ENCODE measurements at places on chromosomes 11 and 22.

DNA sequence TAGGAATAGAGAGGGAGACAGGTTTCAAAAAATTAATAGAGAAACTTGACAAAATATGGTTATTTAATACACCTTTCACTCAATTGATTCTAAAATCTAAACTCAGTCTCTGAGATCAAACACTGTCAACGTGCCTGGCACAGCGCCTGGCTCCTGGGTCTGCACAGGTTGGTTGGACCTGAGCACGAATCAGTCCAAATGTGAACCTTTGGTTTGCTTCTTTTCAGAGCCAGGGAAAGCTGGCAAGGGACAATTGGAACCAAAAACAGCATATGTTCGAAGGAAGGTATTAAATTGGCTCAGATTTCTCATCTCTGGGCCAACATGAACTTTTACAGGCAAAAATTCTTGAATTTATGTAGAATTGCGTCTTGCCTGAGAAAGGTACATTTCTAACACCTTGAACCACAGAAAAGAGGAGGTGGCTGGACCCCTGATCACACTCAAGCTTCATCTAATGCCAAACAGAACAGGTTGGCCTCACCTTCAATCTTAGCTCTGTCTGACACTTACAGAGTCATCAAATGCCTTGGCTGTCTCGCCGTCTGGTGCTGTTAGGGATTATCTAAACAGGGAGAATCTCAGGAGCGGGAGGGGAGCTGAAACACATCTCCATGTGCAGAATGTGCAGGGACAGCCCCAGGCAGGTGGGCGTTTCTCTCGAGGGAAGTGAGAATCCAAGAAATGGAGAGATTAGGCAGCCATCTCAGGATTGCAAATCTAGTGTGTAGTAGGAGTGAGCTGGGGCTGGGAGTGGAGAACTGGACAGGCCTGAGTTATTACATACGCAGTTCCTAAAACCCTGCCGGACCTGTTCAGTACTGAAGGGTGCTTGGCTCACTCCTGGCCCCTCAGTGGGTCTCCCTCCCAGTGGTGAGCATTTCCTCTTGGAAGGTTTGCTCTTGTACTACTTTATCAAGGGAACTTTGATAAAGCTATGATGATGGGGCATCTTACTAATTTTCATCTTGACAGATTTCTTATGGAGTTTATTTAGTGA lies 442.2 kb upstream of the B3GAT1 start:
- no peak for DNase-seq
- no peaks in the 10 kb centered on the region for H3K36me3 ChIP-seq
- H3K27me3 ChIP-seq: no peaks in the 10 kb centered on the region

- no peak for DNase-seq
- H3K4me1 ChIP-seq: no peaks in the 10 kb centered on the region
- H3K36me3 ChIP-seq: no peaks in the 10 kb centered on the region
- H3K27ac ChIP-seq: no peak overlapping the region
- no peak overlapping the region for H3K4me3 ChIP-seq
These were observed 49.9 kb upstream of the TRIM77 start for GRCh38 chr11:89660234-89660633.

- H3K4me1 ChIP-seq: no peaks in the 10 kb centered on the region
- no peak for DNase-seq
- H3K4me3 ChIP-seq: no peak overlapping the region
- no peaks in the 10 kb centered on the region for H3K27me3 ChIP-seq
- no peaks in the 10 kb centered on the region for H3K36me3 ChIP-seq
These were observed 38.3 kb upstream of the CXCR5 start for GRCh38 chr11:118845369-118845768.

GRCh38 chr11:46537121-46537520 lies 56.7 kb downstream of the AMBRA1 start:
- H3K36me3 ChIP-seq: no peaks in the 10 kb centered on the region
- no peaks in the 10 kb centered on the region for H3K27me3 ChIP-seq
- no peak for DNase-seq
- H3K27ac ChIP-seq: no peak overlapping the region
- H3K4me1 ChIP-seq: peaks cover 5% of the 10 kb centered on the region

Data from breast epithelium (tissue), 4 donors.